ENCODE measurements at places on chromosomes 12 and 14.

DNA sequence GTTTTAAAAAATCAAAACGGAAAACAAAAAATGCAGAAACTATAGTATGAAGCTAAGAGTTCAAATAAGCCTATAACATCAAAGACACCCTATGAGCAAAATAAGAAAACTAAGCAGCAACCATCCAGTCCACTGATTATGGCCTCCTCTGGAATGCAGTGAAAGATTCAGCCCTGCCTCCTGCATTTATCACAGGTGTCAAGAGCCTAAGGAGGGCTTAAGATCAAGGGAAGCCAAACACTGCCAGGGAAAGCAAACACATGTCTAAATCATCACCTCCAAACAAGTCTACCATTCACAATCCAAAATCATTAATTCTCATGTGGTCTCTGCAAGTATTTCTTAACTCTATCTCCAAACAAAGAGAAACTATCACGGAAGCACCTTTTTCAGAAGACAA lies 28.4 kb downstream of the SARNP start:
- no peak for DNase-seq

- no peak for DNase-seq
Measured at GRCh38 chr12:5500331-5500659, 68.4 kb downstream of the NTF3 start.

DNA sequence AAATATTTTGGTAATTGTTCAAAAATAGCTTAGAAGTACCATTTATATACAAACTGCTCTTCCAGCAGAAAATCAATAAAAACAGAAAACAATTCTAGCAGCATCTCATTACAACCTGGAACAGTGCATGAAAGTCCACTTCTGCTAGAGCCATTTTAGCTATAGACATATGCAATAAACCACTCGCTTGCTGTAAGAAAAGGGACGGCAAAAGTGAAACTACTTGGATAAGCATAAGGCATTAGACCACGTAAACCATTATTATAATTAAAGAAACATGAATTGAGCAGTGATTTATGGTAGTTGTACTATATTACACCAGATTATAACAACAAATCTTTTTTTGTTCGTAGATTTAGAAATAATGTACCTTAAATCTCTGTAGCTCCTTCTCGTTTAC lies 48.7 kb downstream of the LRIG3 start:
- no peak for DNase-seq

DNA sequence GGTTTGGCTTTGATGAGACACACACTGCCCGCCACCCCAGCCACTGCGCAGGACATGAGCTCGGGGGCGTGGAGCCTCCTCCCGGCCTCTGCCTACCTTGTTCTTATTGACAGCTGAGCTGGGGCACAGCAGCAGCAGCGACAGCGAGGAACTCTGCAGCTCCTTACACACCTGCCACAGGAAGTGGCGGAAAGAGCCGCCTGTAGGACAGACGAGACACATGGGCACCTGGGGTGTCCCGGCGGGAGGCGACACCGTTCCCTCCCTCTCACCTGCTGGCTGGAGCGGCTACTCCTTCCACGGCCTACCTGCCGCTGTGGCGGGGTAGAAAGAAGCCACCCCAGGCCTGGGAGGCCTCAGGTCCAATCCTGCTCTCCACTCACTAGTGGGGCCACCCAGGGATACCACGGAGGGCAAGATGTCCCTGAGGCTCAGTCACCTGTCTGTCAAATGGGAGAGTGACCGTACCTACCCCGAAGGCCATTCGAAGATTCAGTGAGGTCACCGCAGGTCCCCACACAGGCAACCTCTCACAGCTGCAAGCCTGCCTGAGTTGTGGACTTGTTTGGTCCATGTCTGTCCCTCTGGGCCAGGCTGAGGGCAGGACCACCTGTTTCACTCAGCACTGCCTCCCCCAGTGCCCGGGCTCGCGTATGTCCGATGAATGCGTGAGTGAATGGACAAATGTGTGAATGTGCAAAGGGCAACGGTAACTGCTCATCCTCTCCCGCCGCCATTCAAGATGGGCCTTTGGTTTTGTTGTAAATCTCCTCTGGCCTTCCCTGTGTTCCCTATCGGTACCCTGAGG lies 42.6 kb downstream of the TRAFD1 start:
- peak; percentile 53 for DNase-seq

DNA sequence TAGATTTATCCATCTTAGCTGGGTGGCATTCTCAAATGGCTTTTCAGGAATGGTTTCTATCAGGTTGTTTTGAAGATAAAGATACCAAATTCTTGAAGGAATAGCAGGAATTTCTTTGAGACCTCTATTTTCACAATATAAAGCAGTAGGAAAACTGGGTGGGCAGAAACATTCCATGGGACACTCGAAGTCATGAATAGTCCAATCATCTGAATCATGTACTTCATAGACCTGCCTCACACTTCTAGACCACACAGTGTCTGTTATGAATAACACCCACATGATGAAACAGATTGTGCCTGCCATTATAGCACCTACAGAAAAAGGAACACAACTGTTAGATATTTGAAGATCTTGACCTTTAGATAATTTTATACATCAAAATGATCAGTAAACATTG lies 1.8 kb downstream of the KERA start:
- no peak for DNase-seq

GRCh38 chr14:61647704-61648103 lies 47.6 kb upstream of the HIF1A start:
- DNase-seq: no peak

GRCh38 chr12:105742567-105742874 lies 396.2 kb downstream of the NUAK1 start:
- DNase-seq: no peak

DNA sequence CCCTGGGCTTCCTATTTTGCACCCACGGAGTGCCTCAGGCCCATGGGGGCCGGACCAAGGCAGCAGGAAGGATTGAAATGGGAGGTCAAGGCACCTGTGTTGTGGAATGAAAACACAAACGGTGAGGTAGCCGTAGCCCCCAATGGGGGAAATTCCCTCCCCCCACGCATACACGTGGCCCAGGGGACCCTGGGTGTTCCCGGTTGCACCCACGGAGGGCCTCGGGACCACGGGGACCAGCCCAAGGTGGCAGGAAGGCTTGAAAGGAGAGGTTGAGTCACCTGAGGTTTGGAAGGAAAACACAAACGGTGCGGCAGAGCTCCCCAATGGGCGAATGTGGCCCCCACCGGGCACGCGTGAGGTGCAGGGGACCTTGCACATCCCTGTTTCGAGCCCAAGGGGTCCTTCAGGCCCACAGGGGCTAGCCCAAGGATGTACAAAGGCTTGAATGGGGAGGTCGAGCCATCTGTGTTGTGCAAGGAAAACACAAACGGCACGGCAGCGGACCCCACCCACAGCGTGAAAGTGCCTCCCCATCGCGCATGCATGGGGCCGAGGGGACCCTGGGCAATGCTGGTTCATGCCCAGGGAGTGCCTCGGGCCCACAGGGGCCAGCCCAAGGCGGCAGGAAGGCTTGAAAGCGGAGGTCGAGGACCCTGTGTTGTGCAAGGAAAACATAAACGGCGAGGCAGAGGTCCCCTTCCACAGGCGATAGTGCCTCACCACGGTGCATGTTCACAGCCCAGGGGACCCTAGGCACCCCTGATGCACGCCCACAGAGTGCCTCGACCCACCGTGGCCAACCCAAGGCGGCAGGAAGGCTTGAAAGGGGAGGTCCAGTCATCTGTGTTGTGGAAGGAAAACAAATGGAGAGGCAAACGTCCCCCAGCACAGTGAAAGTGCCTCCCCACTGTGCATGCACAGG lies 376.7 kb downstream of the ALG10 start:
- DNase-seq: no peak

GRCh38 chr14:52253503-52253902 lies 14.0 kb upstream of the PTGDR start:
- no peak for DNase-seq

GRCh38 chr14:31059152-31059924 lies 33.2 kb upstream of the STRN3 start:
- peak; percentile 16 for DNase-seq

DNA sequence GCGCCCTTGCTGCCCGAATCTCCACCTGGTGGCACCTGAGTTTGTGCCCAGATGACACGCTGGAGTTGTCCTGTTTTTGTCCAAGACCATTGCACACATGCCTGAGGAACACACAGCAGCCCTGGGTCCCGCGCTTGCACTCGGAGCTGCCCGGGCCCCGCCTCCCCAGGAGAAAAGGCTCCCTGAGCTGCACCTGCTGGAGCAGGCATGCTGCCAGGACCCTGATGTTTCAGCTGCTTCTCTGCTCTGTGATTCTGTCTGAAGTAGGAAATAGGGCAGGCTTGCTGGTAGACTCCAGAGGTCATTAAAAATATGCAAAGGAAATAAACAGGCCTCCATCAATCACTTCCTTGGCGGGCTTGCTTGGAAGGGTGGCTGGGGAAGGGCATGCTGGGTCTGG lies 271.6 kb downstream of the CACNA1C start:
- DNase-seq: peak; percentile 21

- no peak for DNase-seq
Measured at GRCh38 chr14:77681196-77682157, 26.3 kb downstream of the ALKBH1 start.

- no peak for DNase-seq
Measured at GRCh38 chr12:49750027-49750995, 9.0 kb downstream of the TMBIM6 start.

- DNase-seq: no peak
Measured at GRCh38 chr12:67524861-67525616, 123.5 kb upstream of the DYRK2 start.
